Vein endothelial cell (primary cell): ENCODE measurements at places on chromosomes 11 and 22. TPM values are rescaled to one million over a fixed set of nuclear protein-coding genes. Genes with fewer than 3 reads are reported as not detected.

Gene TRIM44
- total RNA-seq: 44.1 and 55.9 TPM in 2 replicates

Gene C11orf86
- total RNA-seq: not detected in 2 replicates

Gene RFPL3
- not detected in 2 replicates for total RNA-seq

Gene CREBZF
- total RNA-seq: 34.0 and 36.5 TPM in 2 replicates

Gene FHIP1B
- total RNA-seq: 19.0 and 32.3 TPM in 2 replicates

Gene TH
- under 0.01 TPM in 1 of 2 replicates, not detected in the other for total RNA-seq

Gene C11orf91
- 0.33 TPM in 1 of 2 replicates, not detected in the other for total RNA-seq

Gene ARHGAP8
- 0.33 and 0.38 TPM in 2 replicates for total RNA-seq

Gene FAM181B
- under 0.01 TPM in 2 replicates for total RNA-seq

Gene ALX4
- total RNA-seq: not detected in 2 replicates

Gene FXYD2
- total RNA-seq: under 0.01 and 2.3 TPM in 2 replicates

Gene SYNGR1
- 2.3 and 3.6 TPM in 2 replicates for total RNA-seq

Gene TMEM45B
- 0.10 and 0.33 TPM in 2 replicates for total RNA-seq

Gene LRRC56
- total RNA-seq: 0.57 and 1.3 TPM in 2 replicates

Gene CHRM1
- not detected in 2 replicates for total RNA-seq
